Stimulated activated CD4-positive, alpha-beta T cell treated with anti-CD3 and anti-CD28 coated beads, Interleukin-15, amount 100 ng/mL, for 48 hours (primary cell): ENCODE measurements at places on chromosomes 2 and 18.

GRCh38 chr2:239831861-239832489, 193.2 kb downstream of the NDUFA10 start:
- DNase-seq: no peak

DNA sequence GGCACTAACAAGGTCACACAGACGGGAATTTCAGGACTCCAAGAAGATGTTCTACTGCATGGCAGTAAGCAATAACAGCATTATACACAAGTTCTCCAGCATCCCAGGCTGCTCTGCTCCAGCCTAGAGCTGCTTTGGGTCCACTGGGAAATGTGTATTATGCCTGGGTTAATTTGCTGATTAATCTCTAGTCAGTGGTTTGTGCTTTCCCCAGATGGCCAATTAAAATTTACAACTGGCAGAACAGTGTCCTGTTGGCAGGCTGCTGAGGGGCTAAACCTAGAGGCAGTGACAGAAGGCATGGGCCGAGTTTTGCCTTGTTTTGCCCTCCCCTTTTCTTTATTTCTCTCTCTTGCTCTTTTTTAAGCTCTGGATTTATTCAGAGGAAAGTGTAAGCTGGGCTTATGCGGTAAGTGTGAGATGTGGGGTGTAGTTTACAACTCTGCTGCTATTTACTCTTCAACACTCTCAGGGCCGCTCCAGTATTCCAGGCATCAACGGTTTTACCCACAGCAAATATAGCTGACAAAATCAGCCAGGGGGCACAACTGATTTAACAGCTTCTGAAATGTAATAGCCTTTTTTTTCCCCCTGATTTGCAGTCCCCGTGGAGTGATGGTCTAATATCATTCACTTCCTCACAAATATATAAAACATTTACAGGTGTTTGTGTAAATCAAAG, 348.0 kb downstream of the GPD2 start:
- DNase-seq: no peak

- no peak for DNase-seq
Measured at GRCh38 chr2:180761224-180761623, 219.2 kb upstream of the UBE2E3 start.

DNA sequence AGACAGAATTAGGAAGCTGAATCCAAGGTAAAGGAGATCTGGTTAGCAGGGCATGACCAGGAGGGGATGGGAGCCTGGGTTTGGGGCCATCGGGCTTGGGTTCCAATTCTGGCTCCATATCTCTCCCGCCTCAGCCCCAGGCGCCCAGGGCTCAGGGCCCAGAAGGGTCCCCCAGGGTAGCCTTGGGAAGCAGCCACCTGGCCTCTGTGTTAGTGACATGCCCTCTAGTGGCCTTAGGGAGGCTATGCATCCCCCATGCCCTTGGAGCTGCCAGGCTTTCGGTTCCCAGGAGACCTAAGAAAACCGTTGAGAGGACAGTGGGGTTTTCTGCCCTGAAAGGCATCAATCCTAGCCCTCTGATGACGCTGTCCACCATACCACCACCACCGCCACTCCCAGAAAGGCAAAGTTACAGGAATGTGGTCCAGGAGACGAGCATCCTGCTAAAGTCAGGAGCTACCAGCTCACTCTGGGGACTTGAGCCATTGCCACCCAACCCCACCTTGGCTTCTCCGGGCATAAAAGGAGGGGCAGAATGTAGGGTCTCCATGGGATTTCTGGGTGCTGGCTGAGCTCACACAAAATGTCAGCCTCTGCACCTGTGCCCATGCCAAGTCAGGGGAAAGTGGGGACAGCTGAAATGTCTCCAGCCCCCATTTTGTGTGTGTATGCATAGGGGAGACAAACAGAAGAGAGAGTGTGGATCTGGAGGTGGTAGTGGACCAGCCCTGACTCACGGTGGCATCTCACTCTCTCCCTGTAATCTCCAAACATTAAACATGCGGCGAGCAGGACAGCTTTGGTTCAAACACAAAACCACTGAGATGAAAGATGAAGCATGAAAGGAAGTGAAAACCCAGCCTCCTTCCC, 56.5 kb downstream of the EMX1 start:
- DNase-seq: peak; percentile 4

GRCh38 chr2:197145471-197146056, 165.0 kb downstream of the ANKRD44 start:
- no peak for DNase-seq

- no peak for DNase-seq
Measured at GRCh38 chr2:112640800-112641675, 4.7 kb upstream of the SLC20A1 start.
